ENCODE measurements at places on chromosomes 4 and X.
A peak's percentile ranks its signal among the peaks of the same experiment; 100 is the strongest.

DNA sequence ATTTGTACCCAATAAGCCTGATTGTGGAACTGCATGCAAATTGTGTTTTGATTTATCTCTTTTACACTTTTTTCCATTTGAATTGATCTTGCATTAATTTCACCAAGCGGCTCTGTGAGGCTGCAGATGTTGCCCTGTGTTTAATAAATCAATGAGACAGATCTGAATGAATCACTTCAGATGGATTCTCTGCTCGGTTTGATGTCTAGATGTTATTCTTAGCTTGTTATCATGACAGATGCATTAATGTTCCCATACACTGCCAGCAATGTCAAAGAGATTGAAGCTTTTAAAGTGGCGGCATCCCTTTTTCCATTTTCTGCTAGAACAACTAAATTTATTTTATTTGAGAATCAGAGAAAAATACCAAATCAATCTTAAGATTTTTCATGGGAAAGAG, 6.3 kb downstream of the DACH2 start:
- DNase-seq: no peak

- no peak for DNase-seq
These were observed 134.5 kb downstream of the MGST2 start for GRCh38 chr4:139800082-139800481.

DNA sequence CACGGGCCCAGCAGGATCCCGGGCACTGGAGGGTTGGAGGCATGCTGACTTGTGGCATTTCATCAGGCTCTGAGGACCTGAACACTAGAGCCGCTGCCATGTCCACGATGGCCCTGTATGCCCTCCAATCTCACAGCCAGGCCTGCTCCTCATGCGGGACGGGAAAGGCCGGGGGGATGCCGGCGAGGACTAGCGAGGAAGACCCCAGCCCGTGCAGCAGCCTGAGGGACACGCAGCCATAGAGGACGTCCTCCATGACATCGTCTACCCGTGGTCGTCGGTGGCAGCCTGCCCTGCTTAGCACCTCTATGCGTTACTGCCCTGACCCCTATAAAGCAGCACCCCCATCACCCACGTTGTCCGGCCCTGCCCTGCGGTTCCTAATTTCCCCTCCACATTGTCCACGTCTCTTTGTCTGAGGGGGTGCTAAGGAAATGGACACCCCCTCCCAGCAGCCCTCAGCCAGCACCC, 32.6 kb downstream of the HMX1 start:
- DNase-seq: no peak

- no peak for DNase-seq
These were observed 32.1 kb downstream of the PIGG start for GRCh38 chr4:531076-531475.

GRCh38 chr4:41339812-41340809, 83.4 kb downstream of the UCHL1 start:
- DNase-seq: peak; percentile 77

- DNase-seq: peak; percentile 8
These were observed 880.4 kb downstream of the PCDH18 start for GRCh38 chr4:136651932-136652331.

- DNase-seq: no peak
These were observed 109.2 kb downstream of the PHKA2 start for GRCh38 chrX:18874560-18875255.

GRCh38 chr4:169621731-169622492, 1.5 kb downstream of the CLCN3 start:
- peak; percentile 93 for DNase-seq

GRCh38 chr4:153877898-153878297, 89.0 kb upstream of the SFRP2 start:
- no peak for DNase-seq

DNA sequence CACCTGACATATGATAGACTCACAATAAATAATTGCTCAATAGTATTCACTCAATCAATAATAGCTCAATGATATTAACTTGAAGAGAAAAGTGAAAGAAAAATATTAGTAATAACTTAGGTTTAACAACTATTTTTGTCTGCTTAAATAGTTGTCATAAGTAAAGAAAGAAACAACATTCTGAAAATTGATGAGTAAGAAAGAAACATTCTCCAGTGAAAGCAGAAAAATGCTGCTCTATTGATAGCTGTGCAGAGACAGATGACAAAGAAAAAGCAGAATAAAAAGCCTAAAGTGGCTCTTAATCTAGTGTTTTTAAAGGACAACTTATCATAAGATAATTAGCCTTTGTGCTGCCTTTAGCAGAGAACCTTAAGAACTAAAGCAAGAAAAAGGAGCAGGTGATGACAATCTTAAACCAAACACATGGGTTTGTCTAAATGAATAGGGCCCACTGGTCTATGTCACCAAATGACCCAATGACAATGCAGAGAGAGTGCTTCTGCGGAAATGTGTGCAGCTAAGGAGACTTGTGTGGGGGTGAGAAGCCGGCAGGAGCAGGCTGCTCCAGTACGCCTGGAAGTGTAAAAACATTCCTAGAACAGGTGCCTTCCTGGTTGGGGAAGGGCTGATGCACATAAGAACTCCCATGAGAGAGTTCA, 13.2 kb downstream of the HS3ST1 start:
- DNase-seq: no peak

DNA sequence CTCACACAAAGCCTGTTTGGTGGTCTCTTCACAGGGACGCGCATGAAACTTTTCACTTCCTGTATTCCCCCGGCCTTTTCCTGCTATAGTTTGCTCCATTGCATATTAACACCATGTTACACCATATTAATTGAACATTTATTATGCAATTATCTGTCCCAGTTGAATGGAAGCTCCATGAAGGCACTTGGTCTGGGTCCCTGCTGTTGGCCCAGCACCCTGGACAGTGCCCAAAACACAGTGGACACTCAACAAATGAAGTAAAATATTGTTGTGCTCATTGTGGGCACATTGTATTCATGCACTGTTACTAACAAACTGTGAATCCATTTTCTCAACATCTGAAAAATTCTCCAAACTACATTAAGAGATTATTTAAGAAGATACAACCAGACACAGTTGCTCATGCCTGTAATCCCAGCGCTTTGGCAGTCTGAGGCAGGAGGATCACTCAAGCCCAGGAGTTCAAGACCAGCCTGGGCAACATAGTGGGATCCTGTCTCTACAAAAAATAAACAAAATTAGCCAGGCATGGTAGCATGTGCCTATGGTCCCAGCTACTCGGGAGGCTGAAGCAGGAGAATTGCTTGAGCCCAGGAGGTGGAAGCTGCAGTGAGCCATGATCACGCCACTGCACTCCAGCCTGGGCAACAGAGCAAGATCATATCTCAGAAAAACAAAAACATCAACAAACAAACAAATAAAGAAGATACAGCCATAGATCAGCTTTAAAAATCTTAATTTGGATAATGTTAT, 292.7 kb upstream of the TENM3 start:
- DNase-seq: no peak

DNA sequence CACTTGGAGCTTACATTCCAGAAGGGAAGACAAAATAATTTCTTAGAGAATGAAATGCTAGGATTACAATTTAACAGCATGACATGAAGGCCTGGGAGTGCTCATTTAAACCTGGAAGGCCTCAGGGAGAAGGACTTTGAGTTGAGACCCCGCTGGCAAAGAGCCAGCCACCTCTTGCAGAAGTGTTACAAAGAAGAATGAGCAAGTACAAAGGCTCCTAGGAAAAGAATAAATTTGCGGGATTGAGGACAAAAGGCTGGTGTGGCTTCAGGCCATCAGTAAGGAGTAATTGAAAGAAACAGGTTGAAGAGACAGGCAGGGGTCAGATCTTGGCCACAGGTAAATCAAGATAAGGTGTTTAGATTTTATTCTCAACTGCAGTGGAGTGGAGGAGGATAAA, 3.1 kb upstream of the ELOVL6 start:
- DNase-seq: no peak

DNA sequence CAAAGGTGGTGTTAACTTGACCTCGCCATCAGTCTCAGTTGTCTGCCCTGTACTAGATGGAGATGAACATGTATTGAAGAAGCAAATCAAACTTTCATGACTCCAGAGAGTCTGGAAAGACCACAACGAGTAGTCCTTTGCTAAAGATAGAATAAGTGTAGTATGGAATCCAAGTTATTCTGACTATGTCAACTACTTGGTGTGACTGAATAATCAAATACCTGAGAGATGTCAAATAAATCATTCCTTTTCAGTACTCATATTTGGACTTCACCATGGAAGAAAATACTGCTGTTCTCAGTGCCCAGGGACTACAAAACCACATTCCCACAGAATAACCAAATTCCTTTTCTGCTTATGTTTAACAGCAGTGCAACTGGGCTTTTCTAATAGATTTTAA, 161.2 kb upstream of the SPRY1 start:
- peak; percentile 73 for DNase-seq

- DNase-seq: peak; percentile 5
These were observed 4.8 kb downstream of the FRMPD3 start for GRCh38 chrX:107454302-107454701.

- no peak for DNase-seq
These were observed 163.7 kb downstream of the SMIM20 start for GRCh38 chr4:26077756-26078155.

DNA sequence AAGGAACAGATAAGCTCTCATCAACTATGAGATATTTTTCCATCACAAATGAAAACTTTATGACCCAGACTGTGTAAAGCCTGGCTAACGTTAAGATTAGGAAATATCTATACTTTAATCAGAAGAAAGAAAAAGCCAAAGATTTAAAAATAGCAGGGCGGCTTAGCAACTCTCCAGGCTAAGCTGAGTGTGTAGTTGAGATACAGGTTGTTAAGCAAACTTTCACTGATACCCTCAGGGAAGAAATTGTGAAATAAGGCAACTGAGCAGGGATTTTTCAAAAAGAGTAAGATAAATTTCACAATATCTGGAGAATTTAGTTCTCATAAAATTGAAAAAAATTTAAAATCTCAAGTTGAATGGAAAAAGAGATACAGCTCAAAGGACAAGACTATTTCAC, 382.0 kb downstream of the RAPGEF2 start:
- no peak for DNase-seq

- peak; percentile 44 for DNase-seq
These were observed 761.8 kb upstream of the ATOH1 start for GRCh38 chr4:93066749-93067148.

Data from iris pigment epithelial cell (primary cell).